ENCODE measurements at places on chromosomes 3 and 15.
A peak's percentile ranks its signal among the peaks of the same experiment; 100 is the strongest.

- DNase-seq = no peak
Observed at GRCh38 chr15:76575679-76576078, 239.1 kb downstream of the ISL2 start.

GRCh38 chr15:30917675-30918074 is 14.0 kb downstream of the FAN1 start:
- no peak for DNase-seq

DNA sequence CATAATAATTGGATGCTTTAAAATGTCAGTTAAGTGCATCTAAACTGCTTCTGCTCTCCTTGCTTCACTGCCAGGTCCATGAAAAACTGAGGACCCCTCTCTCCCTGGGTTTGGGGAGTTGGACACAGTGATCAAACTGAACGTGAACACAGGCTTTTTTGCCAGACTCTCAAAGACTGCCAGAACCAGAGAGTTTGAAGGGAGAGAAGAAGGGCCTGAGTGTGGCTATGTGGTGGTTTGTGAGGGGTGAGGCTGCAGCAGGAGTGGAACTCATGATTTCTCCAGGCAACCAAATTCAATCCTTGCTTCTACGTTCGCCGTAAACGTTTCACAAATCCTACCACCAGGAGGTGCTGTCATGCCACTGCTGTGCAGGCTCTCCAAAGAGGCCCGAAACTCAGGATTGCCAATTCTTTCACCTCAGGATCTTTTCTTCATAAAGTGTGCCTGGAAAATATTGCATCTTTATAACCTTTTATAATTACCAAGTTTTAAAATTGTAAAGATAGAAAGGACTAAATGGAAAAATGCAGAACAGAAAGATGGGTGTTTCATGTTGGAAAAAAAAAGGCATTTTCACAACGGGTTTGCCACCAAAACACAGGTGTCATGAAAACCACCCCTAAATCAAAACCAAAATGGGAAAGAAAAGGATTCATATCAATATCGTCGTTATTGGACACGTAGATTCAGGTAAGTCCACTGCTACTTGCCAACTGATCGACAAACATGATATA is 19.7 kb downstream of the TM4SF4 start:
- DNase-seq = no peak

- no peak for DNase-seq
Observed at GRCh38 chr3:30098243-30098642, 508.2 kb upstream of the TGFBR2 start.

- no peak for DNase-seq
Observed at GRCh38 chr15:70672081-70672480, 91.3 kb downstream of the UACA start.

DNA sequence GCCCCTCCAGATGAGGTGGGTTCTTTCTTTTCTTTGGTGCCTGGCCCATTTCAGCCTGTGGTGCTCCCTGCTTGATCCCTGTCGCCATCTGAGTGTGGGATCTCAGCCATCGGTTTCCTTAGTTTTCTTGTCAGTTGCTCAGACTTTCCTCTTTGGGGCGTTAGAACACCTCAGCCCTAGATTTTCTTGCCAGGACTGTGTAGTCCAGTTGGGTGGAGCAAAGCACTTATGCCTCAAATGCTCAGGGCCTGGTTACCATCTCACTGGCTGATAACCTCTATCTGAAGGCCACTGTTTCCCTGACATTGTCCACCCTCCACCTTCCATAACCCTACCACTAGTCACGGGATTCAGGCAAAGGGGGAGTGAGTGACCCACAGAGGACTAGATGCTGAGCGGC is 208.7 kb upstream of the BHLHE40 start:
- no peak for DNase-seq

- DNase-seq = no peak
Observed at GRCh38 chr15:28962851-28963710, 77.3 kb downstream of the APBA2 start.

DNA sequence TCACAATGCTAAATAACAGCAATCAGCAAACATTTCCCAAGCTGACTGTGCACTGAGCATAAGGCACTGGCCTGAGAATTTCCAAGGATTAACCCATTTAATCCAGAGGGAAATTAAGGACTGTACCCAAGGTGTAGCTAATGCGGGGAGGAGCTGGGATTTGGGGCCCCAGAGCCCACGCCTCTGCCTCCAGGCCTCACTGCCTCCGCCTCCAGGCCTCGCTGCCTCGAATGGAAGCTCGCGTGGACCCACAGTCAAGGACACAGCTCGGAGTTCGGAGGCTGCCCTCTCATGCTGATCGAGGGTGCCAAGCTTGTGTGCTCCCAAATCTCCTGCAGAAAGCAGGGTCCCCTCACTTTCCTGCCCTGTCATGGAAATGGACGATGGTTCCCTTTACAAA is 76.5 kb upstream of the SNRPA1 start:
- no peak for DNase-seq

DNA sequence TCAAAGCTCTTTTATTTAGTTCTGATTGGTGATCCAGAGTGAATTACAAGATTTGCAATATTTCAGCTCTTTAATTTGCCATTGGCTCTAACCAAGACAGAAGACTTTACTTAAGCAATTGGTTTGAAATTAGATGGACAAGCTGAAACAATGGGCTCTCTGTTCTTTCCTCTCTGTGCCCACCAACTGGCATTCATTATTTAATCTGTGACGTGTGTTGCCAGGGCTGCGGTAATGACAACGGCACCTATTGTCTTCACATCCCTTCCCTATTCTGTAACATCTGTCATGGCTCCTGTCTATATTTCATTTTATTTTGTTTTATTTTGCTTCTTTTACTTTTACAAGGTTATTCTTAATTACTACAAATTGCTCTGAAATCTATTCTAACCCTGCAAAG is 33.9 kb downstream of the PLD1 start:
- no peak for DNase-seq

DNA sequence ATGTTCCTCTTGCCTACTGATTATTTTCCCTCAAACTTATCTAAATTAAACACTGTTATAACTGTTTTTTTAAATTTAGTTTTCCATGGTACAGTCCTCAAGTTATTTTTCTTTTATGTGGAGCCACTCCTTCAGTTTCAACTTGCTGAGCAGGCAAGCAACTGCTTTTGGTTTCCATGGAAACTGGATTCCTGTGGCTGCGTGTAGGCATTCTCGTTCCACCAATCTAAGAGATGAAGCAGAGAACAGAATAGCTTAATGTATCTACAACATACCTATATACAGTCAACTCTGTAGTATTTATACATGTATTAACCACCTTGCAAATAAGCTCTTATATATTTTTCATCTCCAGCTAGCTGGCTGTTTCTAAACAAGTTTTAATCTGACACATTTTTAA is 25.8 kb upstream of the ANXA2 start:
- DNase-seq = peak; percentile 63

GRCh38 chr15:48590723-48591122 is 54.8 kb downstream of the FBN1 start:
- DNase-seq = no peak

GRCh38 chr3:4586381-4586780 is 93.2 kb downstream of the ITPR1 start:
- DNase-seq = no peak

- DNase-seq = no peak
Observed at GRCh38 chr3:128445357-128445756, 21.3 kb downstream of the DNAJB8 start.

- DNase-seq = no peak
Observed at GRCh38 chr3:23217872-23218554, 14.9 kb downstream of the UBE2E2 start.

DNA sequence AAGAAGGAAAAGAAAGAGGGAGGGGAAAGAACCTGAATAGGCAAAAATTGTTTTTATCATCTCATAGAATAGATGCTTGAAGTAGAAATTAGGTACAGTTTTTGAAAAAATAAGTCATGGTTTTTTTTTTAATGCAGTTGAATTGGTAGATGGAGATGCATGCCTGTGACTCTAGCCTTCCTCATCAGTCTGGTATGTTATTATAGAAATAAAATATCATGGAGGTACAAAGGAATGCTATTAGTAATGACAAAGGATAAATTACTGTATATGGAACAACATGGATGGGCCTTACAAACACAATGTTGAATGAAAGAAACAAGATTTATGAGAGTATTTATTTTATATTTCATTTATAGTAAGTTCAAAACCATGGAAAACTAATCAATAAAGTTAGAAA is 162.4 kb upstream of the GALNT15 start:
- DNase-seq = peak; percentile 18

- no peak for DNase-seq
Observed at GRCh38 chr3:72390841-72391240, 457.4 kb downstream of the SHQ1 start.
